ENCODE measurements at places on chromosomes 16 and 17.

DNA sequence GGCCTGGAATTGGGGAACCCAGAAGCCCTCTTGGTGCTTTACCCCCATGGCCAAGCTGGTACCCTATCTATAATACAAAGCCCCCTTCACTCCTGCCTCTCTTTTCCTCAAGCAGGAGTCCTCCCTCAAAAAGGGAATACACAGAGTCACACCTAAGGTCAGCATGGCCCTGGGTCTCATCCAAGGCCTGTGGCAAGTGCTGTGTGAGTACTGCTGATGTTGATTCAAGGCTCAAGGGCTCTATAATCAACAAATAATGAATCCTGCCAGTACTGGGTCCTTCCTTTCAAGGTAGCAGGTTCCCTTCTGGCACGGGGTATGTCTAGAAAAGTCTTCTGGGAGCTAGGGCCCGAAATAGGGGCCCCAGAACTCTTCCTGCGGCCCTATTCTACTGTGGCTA, 187.3 kb downstream of the CYB561 start:
- no peak for DNase-seq

DNA sequence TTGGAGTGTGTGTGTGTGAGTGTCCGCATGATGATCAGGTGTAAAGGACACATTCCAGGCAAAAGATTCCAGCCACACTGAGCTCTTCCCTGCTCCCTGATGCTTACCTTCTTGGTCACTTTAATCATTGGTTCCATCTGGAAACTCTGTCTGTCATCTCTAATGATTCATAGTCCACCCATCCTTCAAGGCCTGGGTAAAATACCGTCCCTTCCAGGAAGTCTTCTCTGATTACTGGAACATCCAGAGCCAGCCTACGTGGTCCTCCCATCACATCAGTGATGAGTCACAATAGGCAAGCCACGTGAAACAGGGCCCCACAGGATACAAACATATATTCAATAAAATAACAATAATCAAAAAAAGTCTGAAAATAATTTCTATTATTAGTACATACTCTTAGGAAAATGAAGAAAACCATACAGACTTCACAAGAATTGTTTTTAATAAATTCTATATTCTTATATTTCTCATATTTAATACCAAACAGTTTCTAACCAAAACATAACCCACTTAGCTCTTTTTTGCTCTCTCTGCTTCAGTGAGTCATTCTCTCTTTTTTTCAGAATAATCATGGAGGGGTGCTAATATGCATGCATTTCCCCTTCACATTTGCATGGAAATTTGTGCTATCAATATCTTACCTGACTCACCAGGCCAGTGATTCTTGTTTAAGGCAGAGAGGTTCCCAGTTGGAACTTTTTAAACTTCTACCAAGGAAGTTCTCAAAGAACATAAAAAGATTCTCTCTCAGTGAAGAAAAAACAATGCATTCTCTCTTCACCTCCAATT, 263.2 kb downstream of the TOX3 start:
- no peak for DNase-seq

DNA sequence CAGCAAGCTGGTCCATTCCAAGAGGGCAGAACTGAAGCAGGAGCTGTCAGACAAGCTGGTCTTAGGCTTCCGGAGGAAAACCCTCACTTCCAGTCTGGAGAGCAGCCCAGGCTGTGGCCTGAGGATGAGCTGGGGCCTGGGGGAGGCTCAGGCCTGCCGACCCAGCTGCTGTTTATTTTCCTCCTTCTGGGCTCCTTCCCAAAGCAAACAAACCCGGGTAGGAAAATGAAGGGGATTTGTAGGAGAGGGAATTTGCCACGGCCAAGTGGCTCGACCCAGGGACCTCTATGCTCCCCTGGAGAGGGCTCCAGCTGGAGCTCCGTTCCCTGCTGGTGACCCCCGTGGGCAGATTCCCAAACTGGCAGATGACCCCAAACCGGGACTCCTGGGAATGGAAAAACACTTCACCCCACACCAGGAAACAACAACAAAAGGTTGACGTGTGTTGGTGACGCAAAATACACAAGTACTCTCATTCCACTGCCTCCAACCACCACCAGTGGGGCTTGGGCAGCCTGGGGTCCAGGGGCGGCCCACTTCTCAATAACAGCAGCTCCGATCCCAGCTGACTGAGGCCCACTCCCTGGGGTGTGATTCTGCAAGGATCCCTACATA, 8.8 kb downstream of the JUP start:
- DNase-seq: no peak

DNA sequence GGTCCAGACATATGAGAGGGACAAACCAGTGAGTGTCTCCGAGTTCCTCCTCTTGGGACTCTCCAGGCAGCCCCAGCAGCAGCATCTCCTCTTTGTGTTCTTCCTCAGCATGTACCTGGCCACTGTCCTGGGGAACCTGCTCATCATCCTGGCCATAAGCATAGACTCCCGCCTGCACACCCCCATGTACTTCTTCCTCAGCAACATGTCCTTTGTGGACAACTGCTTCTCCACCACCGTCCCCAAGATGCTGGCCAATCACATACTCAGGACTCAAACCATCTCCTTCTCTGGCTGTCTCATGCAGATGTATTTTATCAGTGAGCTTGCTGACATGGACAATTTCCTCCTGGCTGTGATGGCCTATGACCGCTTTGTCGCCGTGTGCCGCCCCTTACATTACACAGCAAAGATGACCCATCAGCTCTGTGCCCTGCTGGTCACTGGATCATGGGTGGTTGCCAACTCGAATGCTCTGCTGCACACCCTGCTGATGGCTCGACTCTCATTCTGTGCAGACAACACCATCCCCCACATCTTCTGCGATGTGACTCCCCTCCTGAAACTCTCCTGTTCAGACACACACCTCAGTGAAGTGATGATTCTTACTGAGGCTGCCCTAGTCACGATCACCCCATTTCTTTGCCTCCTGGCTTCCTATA, 19.2 kb downstream of the ZNF200 start:
- no peak for DNase-seq

DNA sequence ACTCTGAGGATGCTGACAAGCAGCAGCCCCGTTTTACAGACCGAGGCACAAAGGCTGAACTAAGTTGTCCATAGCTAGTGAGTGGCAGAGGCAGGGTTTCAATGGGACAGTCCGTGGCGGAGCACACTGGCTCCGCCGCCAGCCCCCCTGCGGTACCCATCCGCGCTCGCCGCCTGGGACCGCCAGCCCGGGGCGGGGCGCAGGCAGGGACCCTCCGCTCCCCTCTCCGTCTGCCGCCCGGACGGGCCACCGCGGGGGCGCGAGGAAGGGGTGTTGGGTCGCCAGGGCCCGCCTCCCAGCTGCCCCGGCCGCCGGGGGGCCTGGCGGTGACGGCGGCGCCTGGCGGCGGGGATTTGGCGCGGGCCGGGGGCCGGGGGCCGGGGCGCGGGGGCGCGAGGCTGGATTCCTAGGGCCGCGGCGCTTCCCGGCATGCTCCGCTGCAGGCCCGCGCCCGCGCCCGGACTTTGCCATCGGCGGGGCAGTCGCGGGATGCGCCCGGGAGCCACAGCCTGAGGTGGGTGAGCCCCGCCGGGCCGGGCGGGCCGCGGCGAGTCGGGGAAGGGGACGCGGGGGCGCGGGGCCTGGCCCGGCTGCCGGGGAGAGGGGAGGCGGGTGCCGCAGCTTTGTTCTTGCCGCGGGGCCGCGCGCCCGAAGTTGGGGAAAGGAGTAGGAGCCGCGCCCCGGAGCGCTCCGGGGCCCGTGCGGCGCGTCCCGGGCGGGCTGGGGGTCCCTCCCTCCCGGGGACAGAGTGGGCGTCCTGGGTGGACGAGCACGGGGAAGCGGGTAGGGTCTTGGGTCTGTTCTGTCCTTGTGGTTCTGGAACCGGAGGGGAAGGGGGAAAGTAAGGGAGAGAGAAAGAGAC, at the start of gene TMEM98:
TMEM98 (plus strand) TSS at position 430 of the 862 bp plus-strand sequence. CDS start 3,376 bp downstream, outside the sequence.
- peak; percentile 29 for DNase-seq

- DNase-seq: no peak
These were observed 8.0 kb downstream of the IGF2BP1 start for GRCh38 chr17:49005140-49005539.

- no peak for DNase-seq
These were observed 12.0 kb downstream of the UNC13D start for GRCh38 chr17:75832164-75832651.

- no peak for DNase-seq
These were observed 26.3 kb downstream of the MARF1 start for GRCh38 chr16:15616475-15617165.

GRCh38 chr17:49603238-49603637, 27.6 kb downstream of the NXPH3 start:
- no peak for DNase-seq

DNA sequence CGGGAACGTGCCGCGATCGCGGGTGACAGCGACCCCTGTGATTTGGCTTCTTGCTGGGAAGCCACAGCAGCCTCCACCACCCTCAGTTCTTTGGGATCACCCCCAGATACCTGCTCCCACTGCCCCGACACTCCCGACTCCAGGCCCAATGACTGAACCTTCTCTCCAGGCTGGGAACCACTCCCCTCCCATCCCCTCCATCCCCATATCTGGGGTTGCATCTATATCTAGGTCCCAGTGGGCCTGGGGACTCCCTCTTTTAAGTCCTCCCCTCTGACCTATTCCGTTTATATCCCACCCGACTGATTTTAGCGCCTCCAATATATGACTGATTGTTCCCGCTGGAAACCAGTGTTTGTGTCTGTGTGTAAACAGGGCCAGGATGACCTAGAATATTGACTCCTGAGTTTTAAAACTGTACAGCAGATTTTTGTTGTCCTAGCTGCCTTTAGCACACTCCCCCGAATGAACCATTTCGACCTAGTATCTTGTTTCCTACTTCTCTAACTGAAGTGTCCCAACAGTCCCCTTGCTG, 667 bp downstream of the PSMD3 start:
- peak; percentile 15 for DNase-seq

GRCh38 chr17:43018008-43018853, 4.0 kb downstream of the VAT1 start:
- DNase-seq: no peak

DNA sequence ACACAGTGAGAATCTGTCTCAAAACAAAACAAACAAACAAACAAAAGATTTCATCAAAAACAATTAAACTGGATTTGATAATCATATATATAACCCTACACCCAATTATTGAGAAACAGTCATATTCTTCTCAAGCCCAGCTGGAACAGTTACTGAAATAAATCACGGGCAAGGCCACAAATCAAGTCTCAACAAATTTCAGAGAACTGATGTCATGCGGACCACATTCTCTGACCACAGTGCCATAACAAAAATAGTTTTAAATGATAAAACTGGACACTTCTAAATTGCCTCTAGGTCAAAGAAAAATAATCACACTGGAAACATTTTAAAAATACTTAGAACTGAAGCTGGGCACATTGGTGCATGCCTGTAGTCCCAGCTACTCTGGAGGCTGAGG, 15.9 kb upstream of the PIK3R5 start:
- no peak for DNase-seq

DNA sequence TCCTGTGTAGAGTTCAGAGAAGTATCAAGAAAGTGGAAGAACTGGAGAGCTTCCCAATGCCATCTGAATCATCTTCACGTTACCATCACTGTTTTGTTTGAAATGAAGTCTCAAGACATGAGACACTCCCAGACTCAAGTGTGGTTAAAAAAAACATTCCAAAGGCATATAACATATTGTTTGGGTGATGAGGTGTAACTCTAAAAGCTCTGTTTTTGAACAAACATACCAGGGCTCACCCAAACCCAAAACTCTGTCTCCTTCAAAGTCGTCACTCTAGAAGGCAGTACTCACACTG, 6.3 kb upstream of the ZCCHC14 start:
- no peak for DNase-seq

DNA sequence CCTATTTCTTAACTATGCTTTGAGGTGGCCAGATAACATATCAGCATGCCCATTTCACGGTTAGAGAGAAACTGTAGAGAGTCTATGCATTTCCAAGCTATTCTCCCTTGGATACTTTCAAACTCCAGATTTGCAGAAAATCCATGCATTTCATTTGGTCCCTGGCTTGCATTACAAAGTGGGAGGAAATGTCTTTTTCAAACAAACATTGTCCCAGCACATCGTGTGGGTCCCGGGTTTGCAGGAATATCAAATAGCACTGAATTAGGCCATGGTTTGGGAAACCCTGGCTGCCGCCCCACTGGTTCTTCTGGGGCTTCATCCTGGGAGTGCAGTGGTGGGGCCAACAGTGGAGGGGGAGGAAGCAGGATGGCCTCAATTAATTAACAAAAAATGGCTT, 171.9 kb downstream of the IRX5 start:
- no peak for DNase-seq

DNA sequence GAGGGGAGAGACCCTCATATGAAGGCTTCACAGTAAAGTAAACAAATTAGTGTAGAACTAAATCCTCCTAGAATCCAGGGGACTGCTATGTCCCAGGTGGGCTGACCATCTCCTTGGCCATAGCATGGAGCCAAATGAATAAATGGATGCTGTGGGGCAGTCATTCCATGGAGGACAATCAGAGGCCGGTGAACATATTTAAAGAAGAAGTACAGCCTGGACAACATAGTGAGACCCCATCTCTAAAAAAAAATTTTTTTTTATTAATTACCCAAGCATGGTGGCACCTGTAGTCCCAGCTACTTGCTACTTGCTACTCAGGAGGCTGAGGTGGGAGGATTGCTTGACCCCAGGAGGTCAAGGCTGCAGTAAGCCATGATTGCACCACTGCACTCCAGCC, 5.3 kb upstream of the CBFB start:
- DNase-seq: no peak

GRCh38 chr16:77759821-77760220, 28.5 kb upstream of the VAT1L start:
- DNase-seq: no peak

DNA sequence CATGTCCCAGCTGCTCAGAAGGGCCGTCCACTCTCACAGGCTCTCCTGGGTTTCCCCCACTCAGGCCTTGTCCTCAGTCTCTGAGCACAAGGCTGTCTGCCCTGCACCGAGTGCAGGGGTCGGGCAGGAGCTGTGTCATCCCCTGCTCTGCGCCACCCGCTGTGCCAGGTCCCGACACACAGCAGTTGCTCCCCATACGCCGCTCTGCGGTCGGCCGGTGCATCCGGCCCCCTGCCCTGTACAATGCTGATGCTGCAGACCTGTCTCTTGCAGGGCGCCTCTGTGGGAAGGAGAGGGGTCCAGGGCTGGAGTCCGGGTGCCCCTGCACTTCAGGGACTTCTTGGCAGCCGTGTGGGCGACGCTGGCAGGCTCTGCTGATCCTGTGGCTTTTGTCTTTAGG, 6.1 kb downstream of the TSC2 start:
- no peak for DNase-seq

- no peak for DNase-seq
These were observed 36.6 kb downstream of the TTC19 start for GRCh38 chr17:16036261-16036660.

DNA sequence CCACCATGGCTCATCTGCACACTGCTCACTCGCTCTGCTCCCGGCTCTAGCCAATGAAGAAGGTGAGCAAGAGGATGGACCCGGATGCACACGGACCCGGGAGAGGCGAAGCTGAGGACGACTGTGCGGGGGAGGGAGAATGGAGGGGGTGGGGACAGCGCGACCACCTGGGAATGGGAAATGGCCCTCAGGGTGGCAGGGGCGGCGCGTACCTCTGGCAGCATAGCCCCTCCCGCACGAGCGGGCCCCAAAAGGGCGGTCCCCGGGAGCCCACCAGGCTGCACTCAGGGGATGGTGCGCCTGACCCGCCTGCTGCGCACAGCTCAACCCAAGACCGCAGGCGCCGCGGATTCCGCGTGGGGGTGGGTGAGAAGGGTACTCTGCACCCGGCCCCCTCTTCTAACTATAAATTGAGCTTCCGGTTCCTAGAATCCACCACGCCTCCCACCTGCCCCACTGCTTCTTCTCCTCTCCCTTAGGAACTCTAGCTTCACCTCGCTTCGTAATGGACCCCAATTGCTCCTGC, 6.1 kb downstream of the MT1H start:
- DNase-seq: no peak
